SW480 (cell line): ENCODE measurements at places on chromosomes 1 and 21.

DNA sequence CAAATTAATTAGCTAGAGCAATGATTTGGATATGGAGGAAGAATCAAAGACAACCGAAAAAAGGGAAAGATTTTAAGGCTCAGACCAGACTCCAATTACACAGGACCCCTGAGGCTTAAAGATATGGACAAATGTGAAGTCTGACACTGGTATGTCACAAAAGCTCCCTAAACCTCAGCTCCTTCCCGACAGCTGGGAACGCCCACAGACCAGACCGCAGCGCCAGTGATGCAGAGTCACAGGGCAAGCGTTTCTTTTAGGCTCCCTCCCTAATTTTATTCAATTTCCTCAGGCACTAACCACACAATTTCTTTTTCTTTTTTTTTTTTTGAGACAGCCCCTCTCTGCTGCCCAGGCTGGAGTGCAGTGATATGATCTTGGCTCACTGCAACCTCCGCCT is 40.2 kb downstream of the NID1 start:
- DNase-seq = no peak

DNA sequence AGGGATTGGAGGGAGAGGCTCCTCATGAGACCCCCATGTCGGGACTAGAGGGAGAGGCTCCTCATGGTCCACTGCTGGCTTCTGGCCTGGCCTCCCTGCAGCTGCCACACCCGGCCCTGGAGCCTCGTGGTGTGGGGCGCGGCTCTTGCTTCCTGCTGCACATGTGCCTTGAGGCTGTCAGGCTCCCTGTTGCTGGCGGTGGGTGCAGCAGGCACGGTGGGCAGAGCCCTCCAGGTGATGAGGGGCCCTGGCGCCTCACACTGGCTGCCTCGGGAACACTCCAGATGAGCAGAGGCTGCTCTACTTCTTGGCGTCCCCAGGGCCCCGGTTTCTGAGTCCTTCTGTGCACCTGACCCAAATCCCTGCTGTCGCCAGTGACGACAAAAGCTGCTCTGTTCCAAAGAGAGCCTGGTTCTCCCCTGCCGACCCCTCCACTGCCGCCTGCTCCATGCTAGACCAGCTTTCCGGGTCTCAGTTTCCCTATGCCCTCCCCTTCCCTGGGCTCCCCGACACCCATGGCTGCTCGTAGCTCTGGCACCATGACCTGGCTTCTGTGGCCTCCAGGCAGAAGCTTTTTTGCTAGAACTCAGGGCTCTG is 9.7 kb upstream of the ATAD3B start:
- DNase-seq = no peak

GRCh38 chr1:228198977-228199590 is 8.8 kb upstream of the OBSCN start:
- DNase-seq = no peak

DNA sequence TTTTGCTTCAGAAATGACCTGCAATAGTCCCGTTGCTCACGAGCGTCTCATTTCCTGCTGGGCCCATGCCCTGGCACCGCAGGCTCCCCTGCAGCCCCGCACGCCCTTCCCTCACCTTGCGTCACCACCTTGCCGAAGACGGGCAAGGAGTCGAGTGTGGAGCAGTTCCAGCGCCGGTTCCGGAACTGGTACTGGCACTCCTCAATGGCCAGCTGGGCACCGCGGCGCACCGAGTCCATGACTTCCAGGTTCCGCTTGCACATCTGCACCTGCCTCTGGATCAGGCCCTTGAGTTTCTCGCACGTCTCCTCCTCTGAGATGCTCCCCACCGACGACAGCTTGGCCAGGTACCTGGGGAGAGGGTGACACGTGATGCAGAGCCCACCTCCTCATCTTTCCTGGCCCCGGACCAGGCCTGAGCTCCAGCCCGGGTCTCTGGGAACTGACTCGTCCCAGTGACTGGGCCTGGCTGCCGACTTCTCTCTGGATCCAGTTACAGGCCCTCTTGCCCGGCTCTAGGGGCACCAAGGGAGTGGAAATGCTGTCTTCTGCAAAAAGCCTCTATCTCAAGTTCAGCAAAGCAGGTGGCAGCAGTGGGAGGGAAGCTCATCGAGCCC is 13.3 kb downstream of the WNT4 start:
- no peak for DNase-seq

DNA sequence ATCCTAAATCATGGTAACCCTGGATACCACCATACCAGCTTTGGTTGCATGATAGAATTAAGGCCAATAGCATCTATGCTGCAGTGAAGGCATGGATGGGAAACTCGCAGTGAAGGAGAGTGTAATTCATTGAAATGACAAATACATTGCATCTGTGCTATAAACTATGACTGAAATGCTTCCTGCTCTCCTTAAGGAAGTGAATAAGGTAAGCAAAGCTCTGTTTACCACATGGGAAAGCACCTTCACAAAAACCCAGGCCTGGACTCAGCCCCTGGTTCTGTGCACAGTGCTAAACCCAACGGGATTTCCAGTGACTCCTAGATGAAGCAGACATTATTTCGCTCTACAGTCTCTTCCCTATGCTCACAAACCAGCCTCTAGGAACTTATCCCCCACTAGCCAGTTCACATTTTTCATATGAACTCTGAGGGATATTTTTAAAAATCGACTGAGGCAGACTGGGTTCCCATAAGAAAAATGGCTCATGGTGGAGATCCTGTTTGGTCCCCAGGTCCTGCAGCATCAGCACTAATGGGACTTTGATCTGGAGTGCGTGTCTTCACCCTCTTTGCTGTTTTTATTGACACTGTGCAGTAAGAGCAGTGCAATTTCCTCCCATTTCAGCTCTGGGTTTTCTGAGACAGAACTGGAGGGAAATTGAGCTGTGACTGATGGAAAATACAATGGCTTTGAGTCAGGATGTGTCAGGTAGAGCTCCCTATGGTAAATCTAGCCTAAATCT is 362.7 kb downstream of the SIPA1L2 start:
- DNase-seq = no peak

GRCh38 chr1:88892357-88892877 is 1.1 kb upstream of the GTF2B start:
- DNase-seq = peak; percentile 91

- DNase-seq = no peak
These were observed 3.7 kb upstream of the SHISAL2A start for GRCh38 chr1:52629325-52629643.
